ENCODE measurements at places on chromosomes 13 and 19.

- H3K27me3 ChIP-seq: no peaks in the 10 kb centered on the region
- peaks cover 19% of the 10 kb centered on the region for H3K4me1 ChIP-seq
- DNase-seq: peak; percentile 98
- H3K36me3 ChIP-seq: peaks cover 3% of the 10 kb centered on the region
Measured at GRCh38 chr19:48568345-48568886, 16.4 kb downstream of the SULT2B1 start.

DNA sequence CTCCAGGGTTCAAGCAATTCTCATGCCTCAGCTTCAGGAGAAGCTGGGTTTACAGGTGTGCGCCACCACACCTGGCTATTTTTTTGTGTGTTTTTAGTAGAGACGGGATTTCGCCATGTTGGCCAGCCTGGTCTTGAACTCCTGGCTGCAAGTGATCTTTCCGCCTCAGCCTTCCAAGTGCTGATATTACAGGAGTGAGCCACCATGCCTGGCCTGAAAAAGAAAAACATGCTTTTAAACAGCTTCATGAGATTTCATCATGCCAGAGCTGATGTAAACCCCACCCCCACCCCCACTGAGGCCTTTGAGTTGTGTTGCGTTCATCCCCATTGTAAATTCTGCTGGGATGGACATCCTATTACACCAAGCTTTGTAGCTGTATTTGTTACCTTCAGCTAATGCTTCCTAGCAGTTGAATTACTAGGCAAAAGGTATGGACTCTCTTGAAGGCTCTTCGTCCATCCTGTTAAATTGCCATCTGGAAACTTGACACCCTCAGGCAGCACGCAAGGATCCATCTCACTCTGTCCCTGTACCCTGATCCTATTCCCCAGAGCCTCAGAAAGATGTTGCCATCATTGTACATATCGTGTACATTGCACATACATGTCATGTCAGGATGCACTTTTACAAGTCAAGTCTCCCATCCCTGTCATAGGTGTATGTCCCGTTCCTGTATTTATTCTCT, 47.3 kb downstream of the NFIX start:
- H3K4me1 ChIP-seq: peaks cover 11% of the 10 kb centered on the region
- H3K27ac ChIP-seq: no peak overlapping the region
- no peak overlapping the region for H3K4me3 ChIP-seq
- peaks cover 5% of the 10 kb centered on the region for H3K36me3 ChIP-seq
- no peaks in the 10 kb centered on the region for H3K27me3 ChIP-seq

DNA sequence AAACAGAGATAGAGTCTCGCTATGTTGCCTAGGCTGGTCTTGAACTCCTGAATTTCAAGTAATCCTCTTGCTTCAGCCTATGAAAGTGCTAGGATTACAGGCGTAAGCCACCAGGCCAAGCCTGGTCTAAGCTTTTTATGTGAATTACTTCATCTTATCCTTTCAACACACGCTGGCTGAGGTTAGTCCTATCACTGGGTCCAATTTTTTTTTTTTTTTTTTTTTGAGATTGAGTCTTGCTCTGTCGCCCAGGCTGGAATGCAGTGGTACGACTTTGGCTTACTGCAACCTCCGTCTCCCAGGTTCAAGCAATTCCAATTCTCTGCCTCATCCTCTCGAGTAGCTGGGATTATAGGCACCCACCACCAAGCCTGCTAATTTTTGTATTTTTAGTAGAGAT, 10.4 kb downstream of the MYO1F start:
- H3K27ac ChIP-seq: no peak overlapping the region
- H3K36me3 ChIP-seq: no peaks in the 10 kb centered on the region
- H3K4me1 ChIP-seq: peaks cover 10% of the 10 kb centered on the region
- DNase-seq: no peak
- H3K27me3 ChIP-seq: no peaks in the 10 kb centered on the region

DNA sequence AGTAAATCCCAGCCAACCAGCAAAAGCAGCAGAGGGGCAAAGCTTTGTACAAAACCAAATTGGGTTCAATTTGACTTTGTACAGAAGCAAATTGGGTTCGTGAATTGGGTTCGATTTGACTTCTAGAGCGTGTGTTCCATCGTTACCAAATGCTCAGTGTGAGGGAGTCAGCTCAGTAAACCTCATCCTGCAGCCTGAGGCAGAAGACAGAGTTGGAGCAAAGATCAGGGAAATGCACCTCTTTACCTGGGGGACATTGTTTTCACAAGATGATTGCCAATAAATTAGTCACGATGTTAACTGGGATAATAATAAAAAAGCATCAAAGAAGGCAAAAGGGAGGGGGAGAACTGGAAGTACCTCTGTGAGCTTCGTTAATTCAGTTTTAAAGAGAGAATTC, 1.5 kb downstream of the RAB20 start:
- no peaks in the 10 kb centered on the region for H3K27me3 ChIP-seq
- H3K4me1 ChIP-seq: peaks cover 13% of the 10 kb centered on the region
- H3K27ac ChIP-seq: no peak overlapping the region
- peaks cover 3% of the 10 kb centered on the region for H3K36me3 ChIP-seq
- H3K4me3 ChIP-seq: peak overlapping the region; percentile 26

DNA sequence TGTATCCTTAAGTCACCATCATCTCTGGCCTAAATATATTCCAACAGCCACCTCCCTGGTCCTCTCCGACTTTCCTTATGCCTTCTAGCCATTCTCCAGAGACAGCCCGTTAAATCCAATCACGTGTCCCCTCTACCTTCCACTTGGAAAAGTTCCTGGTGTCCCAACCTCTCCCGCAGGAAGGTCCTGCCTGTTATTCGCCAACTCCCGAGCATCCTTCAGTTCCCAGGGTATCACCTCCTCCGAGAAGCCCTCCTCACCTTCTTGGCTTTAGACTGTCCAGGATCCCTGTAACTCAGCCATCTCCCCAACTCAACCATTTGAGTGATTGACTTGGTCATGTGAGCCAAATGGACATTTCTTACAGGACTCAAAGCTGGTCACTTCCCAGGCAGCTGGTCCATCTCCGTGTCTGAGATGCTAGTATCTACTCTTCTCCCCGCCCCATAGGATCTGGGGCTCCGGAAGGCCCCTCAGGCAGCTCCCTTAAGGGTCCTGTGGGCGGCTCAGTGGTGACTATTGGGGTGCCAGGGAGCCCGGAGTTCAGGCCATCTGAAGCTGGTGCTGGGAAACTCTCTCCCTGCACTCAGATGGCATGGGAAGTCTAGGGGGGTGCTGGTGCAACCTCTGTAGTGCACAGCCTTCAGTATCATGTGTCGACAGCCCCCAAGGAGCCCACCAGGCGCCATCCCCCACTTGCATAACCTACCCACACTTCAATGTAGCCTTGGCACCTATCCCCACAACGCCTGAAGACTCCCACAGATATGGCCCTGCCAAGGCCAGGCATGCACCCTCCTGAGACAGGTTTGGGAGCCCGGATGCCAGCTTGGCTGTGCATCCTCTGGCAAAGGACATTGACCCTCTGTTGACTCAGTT, 27.9 kb upstream of the NANOS3 start:
- no peaks in the 10 kb centered on the region for H3K27me3 ChIP-seq
- peaks cover 24% of the 10 kb centered on the region for H3K4me1 ChIP-seq
- H3K4me3 ChIP-seq: peak overlapping the region; percentile 45

DNA sequence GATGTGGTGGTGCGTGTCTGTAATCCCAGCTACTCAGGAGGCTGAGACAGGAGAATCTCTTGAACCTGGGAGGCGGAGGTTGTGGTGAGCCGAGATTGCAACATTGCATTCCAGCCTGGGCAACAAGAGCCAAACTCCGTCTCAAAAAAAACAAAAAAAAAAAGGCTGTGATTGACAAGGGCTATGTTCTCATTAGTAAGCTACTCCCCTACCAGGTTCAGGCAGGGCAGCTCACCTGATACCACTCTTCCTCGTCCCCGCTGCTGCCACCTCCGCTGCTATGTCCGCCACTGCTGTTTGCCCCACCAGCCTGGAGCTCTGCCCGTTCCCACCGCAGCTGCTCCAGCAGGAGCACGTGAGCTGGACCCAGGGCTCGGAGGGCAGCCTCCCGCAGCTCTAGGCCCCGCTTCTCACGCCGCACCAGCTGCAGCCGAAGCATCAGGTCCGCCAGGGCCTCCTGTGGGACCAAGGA, 9.4 kb downstream of the USHBP1 start:
- H3K27ac ChIP-seq: no peak overlapping the region
- peak; percentile 75 for DNase-seq
- peaks cover 10% of the 10 kb centered on the region for H3K4me1 ChIP-seq
- no peaks in the 10 kb centered on the region for H3K27me3 ChIP-seq
- H3K4me3 ChIP-seq: no peak overlapping the region
- H3K36me3 ChIP-seq: peaks cover 8% of the 10 kb centered on the region

DNA sequence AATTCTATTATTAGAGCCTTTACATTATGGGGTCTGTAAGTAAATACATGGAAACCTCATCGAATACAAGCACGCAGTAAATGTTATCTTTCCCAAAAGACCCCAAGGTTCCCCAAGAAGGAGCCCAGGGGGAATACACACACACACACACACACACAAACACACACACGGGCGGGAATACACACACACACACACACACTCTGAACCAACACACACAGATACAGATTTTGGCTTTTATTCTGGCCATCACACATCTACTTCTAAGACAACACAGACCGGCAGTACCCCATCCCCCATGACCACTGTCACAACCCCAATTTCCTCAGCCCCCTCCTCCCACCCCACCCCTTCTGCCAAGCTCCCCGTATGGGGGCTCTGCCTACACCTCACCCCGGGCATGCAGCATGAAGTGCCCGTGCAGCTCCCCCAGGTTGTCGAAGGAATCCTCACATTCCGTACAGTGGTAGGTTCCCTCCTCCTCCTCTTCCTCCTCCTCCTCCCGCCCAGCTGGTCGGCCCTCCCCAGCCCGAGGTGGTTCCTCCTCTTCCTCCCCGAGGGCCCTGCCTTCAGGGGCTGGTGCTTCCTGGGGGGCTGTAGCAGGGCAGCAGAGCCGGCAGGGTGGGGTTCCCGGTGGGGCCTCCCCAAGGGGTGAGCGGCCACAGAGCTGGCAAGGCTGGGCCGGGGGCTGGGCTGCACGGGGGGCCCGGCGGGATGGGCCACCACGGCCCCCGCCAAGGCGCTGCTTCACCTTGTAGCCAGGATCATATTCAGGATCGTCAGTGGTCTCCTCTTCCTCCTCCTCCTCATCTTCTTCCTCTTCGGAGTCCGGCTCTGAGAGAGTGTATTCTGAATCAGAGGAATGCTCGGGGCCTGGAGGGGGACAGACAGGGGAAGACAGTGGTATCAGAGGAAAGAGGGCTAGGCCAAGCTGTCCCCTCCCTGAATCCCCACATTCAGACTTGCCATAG, 4.4 kb upstream of the SRRM5 start:
- DNase-seq: no peak
- peaks cover 7% of the 10 kb centered on the region for H3K36me3 ChIP-seq
- peaks cover 9% of the 10 kb centered on the region for H3K4me1 ChIP-seq
- H3K4me3 ChIP-seq: no peak overlapping the region

All from MCF 10A (cell line).